Activated effector memory CD4-positive, alpha-beta T cell treated with Interleukin-2 at 50 U/mL for 16 hours (primary cell): ENCODE measurements at places on chromosomes 12 and 14.
A peak's percentile ranks its signal among the peaks of the same experiment; 100 is the strongest.

DNA sequence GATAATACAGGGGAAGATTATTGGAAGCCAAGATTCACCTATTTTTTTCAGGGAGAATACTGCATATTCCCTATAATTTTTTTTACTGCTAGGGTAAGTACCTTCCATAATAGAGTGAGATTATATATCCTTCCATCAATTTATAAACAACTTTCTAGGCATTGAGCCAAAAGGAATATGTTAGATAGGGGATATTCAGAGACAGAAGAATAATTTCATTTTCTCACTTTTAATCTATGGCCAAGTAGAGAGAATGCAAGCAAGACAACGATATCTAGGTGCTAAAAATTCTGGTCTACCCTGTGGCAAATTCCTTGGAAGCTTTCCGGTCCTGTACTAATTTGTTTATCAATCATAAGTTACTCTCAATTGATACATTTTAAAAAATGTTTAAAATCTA, 69.7 kb upstream of the STAC3 start:
- no peak for DNase-seq

GRCh38 chr14:73342670-73343069, 105.4 kb downstream of the PAPLN start:
- DNase-seq, result no peak

DNA sequence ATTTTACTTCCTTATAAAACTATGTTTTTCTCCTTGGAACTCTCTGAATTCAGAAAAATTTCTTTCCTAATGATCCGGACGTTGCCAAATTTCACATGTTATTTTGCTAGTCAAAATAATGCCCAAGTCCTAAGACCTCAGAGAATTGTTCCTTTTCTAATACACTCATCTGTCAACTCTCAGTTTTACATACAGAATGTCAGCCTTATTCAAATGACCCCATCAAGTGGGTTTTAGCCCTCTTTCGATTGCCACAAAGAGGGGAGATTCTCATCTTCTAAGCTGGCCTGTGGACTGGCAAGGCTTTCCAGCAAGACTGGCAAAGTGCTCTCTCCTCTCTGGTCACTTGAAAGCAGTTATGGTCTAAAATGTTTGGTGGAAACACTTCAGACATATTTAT, 99.3 kb upstream of the GPHB5 start:
- DNase-seq, result no peak

- DNase-seq, result no peak
Measured at GRCh38 chr12:52792185-52793029, 3.5 kb downstream of the KRT3 start.

GRCh38 chr12:101039848-101040531, 170.0 kb downstream of the SLC5A8 start:
- DNase-seq, result no peak

DNA sequence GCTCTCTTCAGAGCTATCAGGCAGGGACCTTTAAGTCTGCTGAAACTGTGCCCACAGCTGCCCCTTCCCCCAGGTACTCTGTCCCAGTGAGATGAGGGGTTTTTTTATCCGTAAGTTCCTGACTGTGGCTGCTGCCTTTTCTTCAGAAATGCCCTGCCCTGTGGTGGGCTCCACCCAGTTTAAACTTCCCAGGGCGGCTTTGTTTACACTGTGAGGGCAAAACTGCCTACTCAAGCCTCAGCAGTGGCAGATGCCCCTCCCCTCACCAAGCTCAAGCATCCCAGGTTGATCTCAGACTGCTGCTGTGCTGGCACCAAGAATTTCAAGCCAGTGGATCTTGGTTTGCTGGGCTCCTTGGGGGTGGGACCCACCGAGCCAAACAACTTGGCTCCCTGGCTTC, 46.9 kb upstream of the SLC16A7 start:
- peak; percentile 5 for DNase-seq

DNA sequence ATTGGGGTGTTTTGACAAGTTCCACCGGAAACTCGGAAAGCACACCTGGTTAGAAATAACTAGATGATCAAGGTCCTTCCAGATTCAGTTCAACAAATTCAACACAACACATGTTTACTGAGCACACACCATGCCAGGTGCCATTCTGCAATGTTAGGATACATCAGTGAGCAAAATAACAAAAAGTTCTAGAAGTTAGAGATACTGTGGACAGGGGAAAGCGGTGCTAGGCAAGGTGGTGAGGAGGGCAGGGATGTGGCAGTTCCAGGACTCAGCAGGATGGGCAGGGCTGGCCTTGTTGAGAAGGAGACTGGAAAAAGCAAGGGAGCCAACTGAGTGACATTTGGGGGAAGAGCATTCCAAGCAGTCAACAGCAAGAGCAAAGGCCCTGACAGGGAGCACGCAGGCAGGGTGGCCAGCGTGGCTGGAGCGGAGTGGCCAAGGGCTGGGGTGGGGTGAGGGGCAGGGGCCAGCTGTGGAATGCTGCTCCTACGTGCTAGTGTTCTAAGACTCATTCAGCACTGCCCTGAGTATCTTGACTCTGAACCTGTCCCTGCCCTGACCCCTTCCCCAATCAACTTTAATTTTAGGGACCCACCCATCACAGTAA, 19.4 kb upstream of the FAIM2 start:
- DNase-seq, result no peak

- no peak for DNase-seq
Measured at GRCh38 chr12:93204896-93205295, 172.8 kb upstream of the NUDT4 start.

DNA sequence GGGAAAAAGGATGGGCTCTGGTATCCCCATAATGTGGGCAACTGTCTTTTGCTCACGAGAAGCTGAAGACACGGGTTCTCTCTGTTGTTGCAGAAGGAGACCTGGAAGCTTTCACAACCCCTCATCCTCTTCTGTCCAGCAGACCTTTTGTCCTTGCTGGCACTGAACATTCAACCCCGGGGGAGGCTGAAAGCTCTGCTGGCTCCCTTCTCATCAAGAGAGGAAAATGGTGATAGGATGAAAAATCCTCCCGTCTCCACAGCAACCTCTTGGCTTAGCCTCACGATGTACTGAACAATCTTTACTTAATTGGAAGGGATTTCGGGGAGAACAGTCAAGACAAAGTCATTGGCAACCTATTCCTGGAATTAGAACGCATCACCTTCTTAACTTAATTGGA, 39.0 kb downstream of the ELK3 start:
- no peak for DNase-seq

GRCh38 chr12:91810077-91810476, 335.6 kb downstream of the BTG1 start:
- no peak for DNase-seq

- no peak for DNase-seq
Measured at GRCh38 chr14:74571901-74572725, 39.9 kb downstream of the LTBP2 start.

GRCh38 chr14:24307575-24308341, at the start of gene CIDEB:
TSS of gene CIDEB (minus strand) at chr14:24307977. CDS start at chr14:24307858, 119 bp downstream.
- DNase-seq, result peak; percentile 33

- no peak for DNase-seq
Measured at GRCh38 chr14:22865424-22866405, 5.8 kb upstream of the LRP10 start.

DNA sequence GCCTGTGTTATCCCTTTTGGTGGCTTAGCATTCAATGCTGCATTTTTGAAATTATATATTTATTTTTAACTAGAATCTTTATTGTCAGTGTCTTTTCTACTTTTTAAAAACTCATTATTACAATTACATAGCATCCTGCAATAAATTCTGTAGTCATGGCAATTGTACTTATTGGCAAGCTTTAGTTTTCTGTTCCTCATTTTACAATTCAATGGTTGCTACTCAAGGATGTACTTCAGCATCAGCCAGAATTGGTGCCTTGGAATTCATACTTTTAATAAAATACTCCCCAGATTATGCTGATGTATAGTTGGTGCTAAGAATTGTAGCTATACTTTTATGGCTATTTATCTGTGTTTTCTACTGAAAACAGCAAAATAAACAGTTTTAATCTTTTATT, 1756.8 kb upstream of the SEL1L start:
- DNase-seq, result no peak

GRCh38 chr14:60656686-60657455, 7.6 kb upstream of the SIX1 start:
- DNase-seq, result no peak

- no peak for DNase-seq
Measured at GRCh38 chr14:39302124-39302810, 68.6 kb downstream of the MIA2 start.

- DNase-seq, result no peak
Measured at GRCh38 chr12:128078301-128078971, 188.5 kb upstream of the TMEM132C start.

- DNase-seq, result no peak
Measured at GRCh38 chr14:57785058-57785457, 80.8 kb downstream of the SLC35F4 start.

DNA sequence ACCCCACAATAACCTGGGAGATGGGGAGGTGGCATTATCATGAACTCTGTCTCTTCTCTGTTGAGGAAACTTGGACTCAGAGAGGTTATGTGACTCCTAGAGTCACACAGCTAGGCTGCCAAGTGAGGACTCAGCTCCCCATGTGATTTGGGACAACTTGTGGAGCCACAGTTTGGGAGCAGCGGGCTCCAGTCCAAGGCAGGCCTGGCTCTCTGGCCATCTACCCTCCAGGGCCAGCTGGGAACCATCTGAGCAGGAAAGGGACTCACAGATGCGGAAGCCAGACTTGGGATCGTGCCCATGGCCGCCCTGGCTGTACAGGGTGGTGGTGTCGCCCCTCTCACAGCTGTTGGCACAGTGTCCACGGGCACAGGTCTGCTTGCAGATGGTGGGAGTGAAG, 59.1 kb downstream of the ISCA2 start:
- no peak for DNase-seq

GRCh38 chr12:12812618-12813119, 477 bp upstream of the DDX47 start:
- no peak for DNase-seq

GRCh38 chr12:92036771-92037453, 108.7 kb downstream of the BTG1 start:
- DNase-seq, result no peak

DNA sequence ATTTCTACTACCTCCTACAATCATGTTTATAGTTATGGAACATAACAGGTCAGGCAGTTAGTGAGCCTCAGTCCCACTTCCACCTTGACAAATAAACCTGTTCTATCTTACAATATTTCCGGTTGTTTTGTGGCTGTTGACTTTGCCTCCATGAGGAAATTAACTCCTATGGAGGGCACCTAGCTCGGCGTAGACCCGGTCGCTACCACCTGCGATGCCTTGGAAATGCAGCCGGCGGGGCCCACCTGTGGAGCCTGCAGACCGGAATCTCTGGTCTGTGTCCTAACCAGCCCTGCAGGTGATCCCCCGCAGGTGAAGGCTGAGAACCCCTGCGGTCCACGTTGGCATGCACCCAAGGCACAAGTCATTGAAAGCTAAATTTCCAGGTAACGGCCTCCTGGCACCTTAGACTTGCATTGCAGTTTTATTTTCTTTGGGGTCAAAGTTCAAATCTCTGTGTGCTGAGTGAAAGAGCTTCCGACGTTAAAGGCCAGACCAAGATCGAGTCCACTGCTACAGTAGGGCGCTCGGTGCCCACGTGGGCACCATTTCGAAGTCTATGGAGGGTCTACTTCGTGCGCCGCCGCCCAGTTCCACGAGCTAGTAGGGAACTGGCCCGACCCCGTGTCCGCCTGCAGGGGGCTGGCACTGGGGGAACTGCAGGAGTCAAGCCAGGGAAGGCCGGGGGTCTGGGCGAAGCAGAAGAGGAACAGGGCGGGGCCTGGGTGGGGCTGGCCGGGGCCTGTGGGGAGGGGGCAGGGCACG, 782 bp upstream of the PIWIL1 start:
- DNase-seq, result no peak

- DNase-seq, result no peak
Measured at GRCh38 chr14:55373784-55374705, 37.6 kb downstream of the ATG14 start.
